ENCODE measurements at places on chromosomes 5 and 9.

- DNase-seq = no peak
Measured at GRCh38 chr9:122096620-122097415, 3.7 kb upstream of the TTLL11 start.

GRCh38 chr5:76608833-76609232, 14.4 kb downstream of the F2RL2 start:
- no peak for DNase-seq

DNA sequence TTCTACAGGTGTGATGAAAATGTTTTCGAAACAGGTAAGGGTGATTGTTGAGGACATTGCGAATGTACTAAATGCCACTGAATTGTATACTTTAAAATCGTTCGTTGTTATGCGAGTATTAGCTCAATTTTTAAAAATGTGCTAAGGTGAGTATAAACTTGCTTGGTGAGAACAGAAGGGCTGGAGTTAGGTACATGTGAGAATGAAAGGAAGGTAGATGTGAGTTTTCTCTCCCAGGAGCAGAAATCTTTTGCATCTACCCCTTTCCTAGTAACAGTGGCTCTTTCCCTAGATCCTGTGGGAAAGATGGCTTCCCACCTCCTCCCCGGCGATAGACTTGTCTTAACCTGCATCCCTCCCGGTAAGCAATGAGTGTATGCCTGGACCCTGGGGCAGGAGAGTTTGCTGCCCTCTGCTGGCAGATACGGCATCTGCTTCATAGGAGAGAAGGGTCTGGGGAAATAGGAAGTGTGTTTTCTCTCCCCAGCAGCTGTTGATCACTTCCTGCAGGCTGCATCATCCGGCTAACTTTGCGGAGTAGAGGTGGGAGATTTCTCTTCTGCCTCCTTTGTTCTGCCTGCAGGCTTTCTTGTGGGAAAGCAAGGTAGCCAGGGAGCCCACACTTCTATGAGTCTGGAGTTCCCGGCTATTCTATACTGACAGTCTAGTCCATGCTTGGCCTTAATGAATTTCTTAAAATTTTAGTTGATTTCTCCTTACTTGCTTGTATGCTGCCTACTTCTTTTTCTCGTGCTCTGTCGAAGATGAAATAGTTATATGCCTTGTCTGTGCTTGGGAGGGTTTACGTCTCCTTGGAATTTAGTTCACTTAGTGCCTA, 373.3 kb upstream of the SEMA6A start:
- peak; percentile 64 for DNase-seq

DNA sequence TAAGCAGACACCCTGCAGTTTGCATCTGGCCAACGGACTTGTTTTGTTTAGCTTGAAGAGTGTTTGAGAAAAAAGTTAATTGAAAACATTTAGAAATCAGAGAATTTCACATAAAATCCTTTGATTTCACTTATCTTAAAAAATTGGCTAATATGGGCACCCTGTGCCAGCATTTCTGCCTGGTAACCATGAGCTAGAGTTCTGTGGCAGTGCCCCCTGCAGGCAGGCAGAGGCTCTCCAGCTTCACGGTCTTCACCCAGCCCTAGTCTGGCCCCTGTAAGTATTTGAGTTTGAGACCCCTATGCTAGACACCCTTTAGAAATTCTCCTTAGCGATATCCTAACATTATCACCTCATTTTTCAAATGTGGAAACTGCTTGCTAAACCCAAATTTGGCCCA, 18.8 kb upstream of the FANCC start:
- no peak for DNase-seq

DNA sequence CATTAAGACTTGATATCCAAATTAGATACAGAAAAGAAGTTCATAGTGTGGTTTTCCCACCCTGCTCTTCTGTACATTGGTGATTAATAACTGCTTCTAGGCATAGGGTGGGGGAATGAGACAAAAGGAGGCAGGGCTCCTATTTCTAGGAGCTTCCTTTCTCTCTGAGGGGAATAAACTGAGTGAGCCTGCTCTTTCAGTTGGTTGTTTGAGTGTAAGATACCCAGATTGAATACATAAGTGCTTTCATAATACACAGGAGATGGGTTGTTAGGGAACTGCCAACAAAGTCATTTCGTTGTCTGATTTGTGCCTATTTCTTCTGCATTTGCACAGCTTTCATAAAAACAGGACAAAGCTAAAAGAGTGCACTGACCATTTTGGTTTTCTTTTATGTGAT, 48.9 kb upstream of the TTC23L start:
- no peak for DNase-seq

DNA sequence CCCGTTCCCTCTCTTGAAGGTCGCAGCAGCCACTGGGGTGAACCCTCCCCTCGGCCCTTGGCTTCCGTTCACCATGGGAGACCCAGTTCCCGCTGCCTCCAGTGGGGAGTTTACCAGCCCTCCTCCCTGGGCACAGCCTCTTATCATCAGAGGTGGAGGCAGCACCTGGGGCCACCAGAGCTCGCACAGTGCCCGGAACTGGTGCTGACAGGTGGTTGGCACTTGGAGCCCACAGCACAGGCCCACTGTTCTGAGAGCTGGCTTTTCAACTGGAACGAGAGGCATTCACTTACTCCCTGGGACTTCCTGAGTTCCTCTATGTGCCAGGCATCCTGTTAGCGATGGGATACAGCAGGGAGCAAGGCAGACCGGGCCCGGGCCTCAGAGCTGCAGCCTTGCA, 106.8 kb upstream of the FCN2 start:
- no peak for DNase-seq

- no peak for DNase-seq
Measured at GRCh38 chr5:132540764-132541163, 2.6 kb downstream of the IL5 start.

GRCh38 chr9:22237497-22238363, 208.9 kb upstream of the DMRTA1 start:
- DNase-seq = peak; percentile 13

- DNase-seq = no peak
Measured at GRCh38 chr9:135355521-135356011, 124.0 kb upstream of the PPP1R26 start.

GRCh38 chr9:95648225-95648624, 131.5 kb upstream of the PTCH1 start:
- DNase-seq = no peak

GRCh38 chr9:9412241-9412640, 1200.6 kb downstream of the PTPRD start:
- DNase-seq = peak; percentile 38

DNA sequence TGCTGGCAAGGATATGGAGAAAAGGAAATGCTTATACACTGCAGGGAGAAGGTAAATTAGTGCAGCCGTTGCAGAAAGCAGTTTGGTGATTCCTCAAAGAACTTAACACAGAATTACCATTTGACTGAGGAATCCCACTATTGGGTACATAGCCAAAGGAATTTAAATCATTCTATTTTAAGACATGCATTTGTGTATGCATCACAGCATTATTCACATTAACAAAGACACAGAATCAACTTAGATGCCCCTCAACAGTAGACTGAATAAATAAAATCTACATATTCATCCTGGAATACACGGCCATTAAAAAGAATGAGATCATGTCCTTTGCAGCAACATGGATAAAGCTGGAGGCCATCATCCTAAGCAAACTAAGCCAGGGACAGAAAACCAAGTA, 510.1 kb upstream of the CDH9 start:
- DNase-seq = no peak

GRCh38 chr9:93302586-93303257, 118.8 kb downstream of the WNK2 start:
- DNase-seq = peak; percentile 85

- no peak for DNase-seq
Measured at GRCh38 chr9:87643107-87643650, 82.7 kb upstream of the CTSL start.

- DNase-seq = peak; percentile 88
Measured at GRCh38 chr5:131379723-131380122, 115.9 kb downstream of the CDC42SE2 start.

DNA sequence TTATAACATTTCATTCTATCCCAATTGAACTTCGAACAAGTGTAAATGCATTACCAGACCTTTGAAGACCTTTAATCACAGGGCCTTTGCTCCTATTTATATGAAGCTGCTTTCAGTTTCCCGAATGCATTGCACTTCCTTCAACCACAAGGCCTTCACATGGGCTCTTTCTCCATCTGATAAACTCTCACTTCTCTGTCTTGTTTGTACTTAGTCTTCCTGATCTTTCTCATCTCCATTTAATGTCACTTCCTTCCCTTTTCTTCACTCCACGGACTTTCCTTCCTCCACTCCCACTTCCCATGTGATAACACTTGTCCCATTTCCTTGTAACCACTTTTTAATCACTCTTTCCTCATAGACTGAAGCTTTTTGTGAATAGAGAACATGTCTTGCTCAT, 74.3 kb upstream of the TNC start:
- DNase-seq = peak; percentile 29

Data from MM.1S (cell line).